ENCODE measurements at places on chromosomes 7 and 10.
A peak's percentile ranks its signal among the peaks of the same experiment; 100 is the strongest.

GRCh38 chr10:99058762-99059161 is 176.9 kb downstream of the HPSE2 start:
- DNase-seq = no peak

DNA sequence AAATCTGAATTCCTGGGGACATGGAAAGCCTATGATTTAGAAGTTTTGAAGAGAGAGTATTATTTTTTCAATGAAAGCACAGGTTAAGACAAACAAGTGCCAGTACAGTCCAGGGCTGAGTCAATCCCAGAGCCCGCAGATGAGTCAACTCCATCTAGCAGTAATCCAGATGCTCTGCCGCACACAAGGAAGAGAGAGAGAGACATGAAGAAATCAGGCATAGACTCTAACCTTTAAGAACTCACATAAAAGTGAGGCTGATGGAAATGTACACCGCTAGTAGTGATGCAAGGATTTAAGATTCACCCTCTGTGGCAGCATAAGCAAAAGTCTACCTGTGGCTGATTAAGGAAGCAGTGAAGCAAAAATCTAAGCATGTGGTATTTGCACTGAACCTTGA is 651.5 kb downstream of the TNS3 start:
- no peak for DNase-seq

- DNase-seq = no peak
Measured at GRCh38 chr10:61897671-61898434, 3.6 kb upstream of the ARID5B start.

DNA sequence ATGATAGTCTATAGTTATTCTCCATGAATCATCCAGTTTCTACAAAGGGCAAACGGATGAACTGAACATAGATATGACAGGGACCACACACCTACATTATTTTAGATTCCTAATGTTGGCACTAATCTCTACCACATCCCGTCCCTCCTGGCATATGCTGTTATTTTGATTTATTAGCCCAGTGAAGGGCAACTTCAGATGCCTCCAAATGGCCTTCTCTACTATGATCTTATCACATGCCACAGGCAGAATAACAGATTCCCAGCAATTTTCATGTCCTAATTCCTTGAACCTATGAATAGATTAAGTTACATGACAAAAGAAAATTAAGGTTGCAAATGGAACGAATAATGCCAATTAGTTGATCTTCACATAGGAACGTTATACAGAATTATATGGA is 474.7 kb downstream of the ANKRD7 start:
- DNase-seq = no peak

DNA sequence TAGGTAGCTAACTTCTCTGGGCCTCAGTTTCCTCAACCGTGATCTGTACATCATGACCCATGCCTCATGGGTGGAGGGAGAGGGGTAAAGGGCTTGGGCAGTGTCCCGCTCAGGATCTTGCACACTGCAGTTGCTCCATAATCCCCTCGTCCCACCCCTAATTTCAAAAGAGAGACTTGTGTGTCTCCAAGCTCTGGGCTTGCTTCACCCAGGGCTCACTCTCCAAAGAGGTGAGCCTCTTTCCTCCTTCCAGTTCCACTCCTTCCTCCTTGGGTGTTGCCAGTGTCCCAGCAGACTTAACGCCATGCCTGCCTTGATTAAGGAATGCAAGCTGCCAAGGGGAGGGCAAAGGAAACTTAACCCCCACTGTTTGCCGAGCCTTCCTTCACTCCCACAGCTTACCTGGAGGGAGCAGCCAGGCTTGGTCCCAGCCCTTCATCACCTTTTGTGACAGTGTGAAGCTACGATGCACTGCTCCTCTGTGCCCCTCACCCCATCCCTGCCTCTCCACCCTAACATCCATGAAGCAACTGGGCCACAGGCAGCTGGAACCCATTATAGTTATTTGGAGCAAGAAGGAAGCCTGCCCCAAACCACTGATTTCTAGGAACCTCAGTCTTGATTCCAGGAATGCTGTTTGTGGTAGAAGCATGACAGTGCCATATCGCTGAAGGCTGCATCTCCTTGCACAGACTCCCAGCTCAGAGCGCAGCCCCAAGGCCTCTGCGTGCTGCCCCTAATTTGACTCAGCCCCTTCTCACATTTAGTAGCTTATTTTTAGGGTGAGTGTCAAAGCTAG is 363.3 kb downstream of the TNS3 start:
- no peak for DNase-seq

- peak; percentile 14 for DNase-seq
Measured at GRCh38 chr10:71378336-71379117, 18.2 kb upstream of the CDH23 start.

GRCh38 chr10:100868382-100868781 is 44.4 kb upstream of the SLF2 start:
- no peak for DNase-seq

GRCh38 chr7:102099474-102099873 is 187.2 kb upstream of the SH2B2 start:
- no peak for DNase-seq

DNA sequence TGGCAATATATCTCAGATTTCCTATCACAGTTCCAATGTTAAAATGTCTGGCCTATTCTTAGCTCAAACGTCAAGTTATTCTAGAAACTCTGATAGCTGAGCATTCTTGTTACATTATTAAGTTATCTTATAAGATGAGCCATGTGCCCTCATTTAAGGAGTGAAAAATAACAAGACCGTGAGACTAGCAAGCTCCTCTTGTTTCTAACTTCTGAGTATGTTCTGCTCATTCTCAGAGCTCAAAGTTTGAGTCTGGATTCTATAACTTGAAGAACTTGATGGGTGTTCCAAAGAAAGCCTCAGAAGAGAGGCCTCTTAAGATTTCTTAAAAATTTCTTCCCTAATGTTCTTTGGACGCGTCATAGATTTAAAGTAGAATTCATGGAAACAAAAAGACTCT is 215.2 kb downstream of the HTR7 start:
- DNase-seq = no peak

GRCh38 chr10:99470327-99470726 is 39.9 kb upstream of the GOT1 start:
- no peak for DNase-seq

- DNase-seq = no peak
Measured at GRCh38 chr10:112601214-112602090, 154.4 kb downstream of the VTI1A start.

- DNase-seq = no peak
Measured at GRCh38 chr10:75228278-75228677, 7.5 kb downstream of the COMTD1 start.

DNA sequence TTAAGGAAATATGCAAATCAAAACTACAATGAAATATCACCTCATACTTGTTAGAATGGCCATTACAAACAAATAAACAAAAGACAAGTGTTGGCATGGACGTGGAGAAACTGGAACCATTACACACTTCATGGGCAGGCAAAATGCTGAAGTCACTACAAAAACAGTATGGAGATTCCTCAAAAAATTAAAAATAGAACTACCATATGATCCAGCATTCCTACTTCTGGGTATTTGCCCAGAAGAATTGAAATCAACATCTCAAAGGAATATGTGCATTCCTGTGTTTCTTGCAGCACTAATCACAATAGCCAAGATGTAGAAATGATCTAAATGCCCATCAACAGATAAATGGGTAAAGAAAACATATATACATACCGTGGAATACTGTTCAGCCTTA is 83.6 kb downstream of the NRCAM start:
- DNase-seq = no peak

GRCh38 chr7:70926666-70927065 is 205.3 kb upstream of the GALNT17 start:
- no peak for DNase-seq

- DNase-seq = no peak
Measured at GRCh38 chr7:48077423-48077822, 11.6 kb upstream of the UPP1 start.

DNA sequence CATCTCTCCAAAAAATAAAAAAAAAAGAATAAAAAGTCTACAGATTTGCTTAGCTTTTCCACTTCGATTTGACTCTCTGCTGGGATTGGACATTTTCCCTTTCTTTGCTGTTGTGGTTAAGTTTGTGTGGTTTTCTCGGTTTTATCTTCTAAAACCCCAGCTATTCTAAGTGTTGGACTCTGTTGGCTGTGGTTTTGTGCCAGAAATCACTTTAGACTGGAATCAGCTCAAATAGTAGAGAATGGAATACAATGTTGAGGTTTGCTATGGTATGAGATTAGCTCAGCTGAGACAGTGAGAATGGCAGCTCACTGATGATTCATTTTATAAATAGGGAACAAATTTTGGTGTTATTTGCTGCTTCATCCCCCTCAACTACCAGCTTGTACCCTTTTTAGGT is 116.0 kb downstream of the BUB3 start:
- no peak for DNase-seq

- DNase-seq = no peak
Measured at GRCh38 chr10:92913973-92914372, 65.7 kb downstream of the EXOC6 start.

Measured in SIG-M5 (cell line).